Stimulated activated CD4-positive, alpha-beta T cell treated with anti-CD3 and anti-CD28 coated beads, Interleukin-12 subunit alpha, Interleukin-12 subunit beta, amount 100 ng/mL, for 48 hours (primary cell): ENCODE measurements at places on chromosomes 6 and 20.

GRCh38 chr6:129115471-129115870 is 232.5 kb downstream of the LAMA2 start:
- no peak for DNase-seq

GRCh38 chr20:23350904-23351838 is 580 bp downstream of the NXT1 start:
- DNase-seq = peak; percentile 34

- DNase-seq = no peak
Observed at GRCh38 chr6:125855783-125856182, 65.0 kb downstream of the NCOA7 start.

- no peak for DNase-seq
Observed at GRCh38 chr6:110421749-110422443, 6.5 kb upstream of the DDO start.

DNA sequence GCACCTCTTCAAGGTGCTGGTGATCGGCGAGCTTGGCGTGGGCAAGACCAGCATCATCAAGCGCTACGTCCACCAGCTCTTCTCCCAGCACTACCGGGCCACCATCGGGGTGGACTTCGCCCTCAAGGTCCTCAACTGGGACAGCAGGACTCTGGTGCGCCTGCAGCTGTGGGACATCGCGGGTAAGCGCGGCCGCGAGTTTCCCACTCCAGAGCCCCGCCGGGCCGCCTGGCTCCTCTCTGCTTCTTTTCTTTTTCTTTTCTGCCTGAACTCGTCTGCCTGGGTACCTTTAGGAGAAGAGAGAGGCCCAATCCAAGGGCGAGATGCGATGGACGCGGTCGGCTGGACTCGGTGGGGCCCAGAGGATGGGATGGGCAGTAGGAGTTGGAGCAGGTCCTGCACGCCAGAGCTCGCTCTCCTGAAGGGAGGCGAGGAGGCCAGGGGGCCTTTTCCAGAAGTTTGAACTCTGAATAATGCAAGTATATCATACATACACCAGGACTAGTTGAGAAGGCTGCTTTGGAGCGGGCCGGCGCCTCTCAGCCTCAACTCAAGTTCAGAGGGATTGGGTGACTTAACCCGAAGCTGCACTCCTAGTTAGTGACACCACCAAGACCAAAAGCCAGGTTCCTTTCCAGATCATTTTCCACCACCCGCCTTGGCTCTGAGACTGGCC is 445 bp downstream of the RAB32 start:
- DNase-seq = no peak

DNA sequence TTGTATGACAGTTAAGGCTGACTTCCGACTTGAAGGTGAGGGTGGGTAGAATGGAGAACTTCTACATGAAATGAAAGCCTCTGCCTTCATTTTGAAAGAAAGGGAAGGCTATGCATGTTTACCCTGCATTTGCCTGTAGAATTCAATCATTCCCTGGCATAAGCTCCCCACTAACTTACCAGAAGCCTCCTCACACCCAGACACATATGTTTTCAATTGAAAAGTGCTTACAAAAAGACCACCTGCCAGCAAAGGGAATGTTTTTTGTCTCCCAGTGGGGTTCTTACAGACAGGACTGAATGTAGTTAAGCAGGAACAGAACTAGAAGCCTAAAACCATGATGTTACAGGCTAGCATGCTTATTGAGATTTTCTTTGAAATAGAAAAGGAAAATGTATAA is 392.1 kb upstream of the HSF2 start:
- no peak for DNase-seq

- DNase-seq = no peak
Observed at GRCh38 chr6:106180208-106180607, 94.1 kb downstream of the PRDM1 start.

GRCh38 chr6:148981515-148981914 is 234.7 kb downstream of the UST start:
- DNase-seq = no peak

GRCh38 chr6:75438442-75439116 is 55.0 kb downstream of the FILIP1 start:
- DNase-seq = no peak

DNA sequence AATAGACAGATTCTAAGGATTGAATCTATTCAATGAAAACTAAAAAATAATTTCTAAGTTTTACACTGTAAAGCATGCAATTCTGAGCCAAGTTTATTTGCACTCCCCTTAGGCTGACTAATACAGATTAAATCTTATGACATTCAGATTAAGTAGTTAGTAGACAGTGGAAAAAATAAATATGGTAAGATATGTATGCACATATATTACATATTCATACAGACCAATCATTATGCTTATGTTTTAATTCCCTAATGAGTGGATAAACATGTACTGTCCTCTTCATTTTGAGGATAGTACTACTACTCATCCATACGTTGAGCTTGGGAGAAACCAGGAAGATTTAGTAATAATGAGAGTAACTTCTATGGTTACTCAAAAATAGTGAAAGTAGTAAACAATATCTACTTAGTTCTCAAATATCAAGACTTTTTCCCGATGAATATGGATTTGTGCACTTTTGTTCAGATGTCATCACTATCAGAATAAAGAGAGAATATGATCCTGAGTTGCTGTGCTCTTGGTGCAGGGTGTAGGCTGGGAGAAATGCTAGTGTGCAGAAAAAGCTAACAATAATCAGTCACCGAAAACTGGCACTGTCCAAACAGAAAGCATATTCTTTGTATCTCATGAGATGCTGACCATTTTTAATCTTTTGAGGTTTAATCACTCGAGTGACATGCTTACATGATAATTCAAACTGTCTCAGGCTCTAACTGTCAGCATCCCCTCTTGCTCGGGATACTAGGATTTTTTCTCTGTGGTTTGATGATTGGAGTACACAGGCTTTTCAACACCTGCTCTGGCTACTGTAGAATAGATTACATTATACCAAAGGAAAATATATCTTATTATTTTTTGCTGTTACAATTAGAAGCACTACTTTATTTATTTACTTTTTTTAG is 111.6 kb downstream of the EPHA7 start:
- DNase-seq = no peak

DNA sequence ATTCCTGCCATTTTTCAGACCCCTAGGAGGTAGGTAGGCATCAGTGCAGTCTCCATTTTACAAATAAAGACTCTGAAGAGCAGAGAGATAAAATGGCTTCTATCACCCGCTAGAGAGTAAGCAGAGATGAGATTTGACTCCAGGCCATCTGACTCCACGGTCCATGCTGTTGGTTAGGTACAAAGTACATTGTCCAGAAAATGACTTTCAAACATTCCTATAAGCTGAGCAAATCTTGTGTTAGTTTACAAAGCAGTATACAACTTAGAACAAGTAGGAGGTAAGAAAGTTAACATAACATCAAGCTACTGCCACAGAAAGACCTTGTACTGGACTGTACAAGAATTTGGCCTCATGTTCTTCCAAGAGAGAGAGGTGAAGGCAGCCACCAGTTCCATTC is 14.9 kb downstream of the BTN1A1 start:
- no peak for DNase-seq

DNA sequence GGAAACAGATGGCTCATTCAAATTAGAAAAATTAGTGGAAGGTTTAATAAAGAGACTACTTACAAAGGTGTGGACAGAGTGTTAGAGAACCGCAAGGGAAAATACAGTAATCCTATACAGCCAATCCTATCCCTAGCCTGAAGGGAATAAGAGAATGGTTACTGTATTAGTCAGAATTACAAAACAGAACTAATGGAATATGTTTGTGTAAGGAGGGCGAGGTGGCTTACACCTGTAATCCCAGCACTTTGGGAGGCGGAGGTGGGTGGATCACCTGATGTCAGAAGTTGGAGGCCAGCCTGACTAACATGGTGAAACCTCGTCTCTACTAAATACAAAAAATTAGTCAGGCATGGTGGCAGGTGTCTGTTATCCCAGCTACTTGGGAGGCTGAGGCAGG is 16.3 kb upstream of the TRPC4AP start:
- DNase-seq = no peak

DNA sequence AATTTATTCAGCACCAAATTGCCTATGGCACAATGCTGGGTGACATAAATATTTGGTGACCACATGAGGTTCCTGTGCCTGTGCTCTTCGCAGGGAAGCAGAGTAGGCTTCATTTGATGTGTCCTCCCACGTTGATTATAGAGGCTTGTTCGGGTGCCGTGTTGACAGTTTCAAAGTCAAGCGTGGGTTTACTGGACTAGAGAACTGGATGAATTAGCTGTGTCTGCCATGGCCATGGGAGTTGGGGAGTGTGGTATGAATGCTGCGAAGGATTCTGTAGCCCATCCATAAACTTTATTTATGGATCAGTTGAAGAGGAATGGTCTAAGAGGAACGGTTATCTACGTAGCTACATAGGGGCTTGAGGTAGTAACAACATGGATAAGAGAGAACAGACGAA is 11.0 kb downstream of the CD109 start:
- DNase-seq = no peak

DNA sequence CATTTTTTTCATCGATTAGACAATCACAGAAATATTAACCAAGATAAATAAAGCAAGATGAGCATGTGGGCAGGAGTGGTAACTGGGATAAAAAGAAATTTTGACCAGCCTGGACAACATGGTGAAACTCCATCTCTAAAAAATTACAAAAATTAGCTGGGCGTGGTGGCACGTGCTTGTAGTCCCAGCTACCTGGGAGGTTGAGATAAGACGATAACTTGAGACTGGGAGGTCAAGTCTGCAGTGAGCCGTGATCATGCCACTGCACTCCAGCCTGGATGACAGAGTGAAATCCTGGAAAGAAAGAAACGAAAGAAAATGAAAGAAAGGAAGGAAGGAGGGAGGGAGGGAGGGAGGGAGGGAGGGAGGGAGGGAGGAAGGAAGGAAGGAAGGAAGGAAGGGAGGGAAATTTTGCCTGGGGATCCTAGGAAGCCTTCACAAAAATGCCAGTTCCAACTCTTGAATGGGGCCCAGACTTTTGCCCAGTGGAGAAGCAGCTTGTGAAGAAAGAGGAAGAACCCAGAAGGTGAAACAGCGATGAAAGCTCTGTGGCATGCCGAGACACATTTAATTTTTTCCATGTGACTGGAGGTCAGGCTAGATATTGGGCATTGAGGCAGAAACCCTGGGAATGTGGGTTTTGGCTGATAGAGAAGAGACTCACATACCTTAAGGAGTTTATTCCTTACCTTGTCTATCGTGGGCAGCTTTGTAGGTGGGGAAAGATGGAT is 20.3 kb downstream of the CCDC170 start:
- DNase-seq = no peak

GRCh38 chr6:45813943-45814342 is 201.7 kb downstream of the CLIC5 start:
- DNase-seq = no peak

- DNase-seq = no peak
Observed at GRCh38 chr20:13922241-13922640, 68.2 kb downstream of the SEL1L2 start.

DNA sequence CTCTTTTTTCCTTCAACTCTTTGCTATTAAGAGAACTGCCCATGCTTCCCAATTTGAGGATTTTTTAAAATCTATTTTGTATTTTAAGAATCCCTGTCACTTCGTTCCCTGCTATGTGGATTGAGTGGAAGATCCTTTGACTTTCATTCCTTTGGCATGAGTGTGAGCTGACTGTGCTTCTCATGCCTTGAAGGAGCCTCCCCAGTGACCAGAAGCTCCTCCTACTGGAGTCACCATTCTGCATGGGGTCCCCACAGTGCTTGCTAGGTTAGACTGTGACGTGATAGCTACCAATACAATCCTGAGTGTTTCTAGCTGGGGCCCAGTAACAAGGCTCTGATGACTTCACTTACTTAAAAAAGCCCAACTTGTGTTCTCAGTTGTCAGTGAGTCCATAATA is 104.4 kb upstream of the LAMP5 start:
- no peak for DNase-seq

GRCh38 chr20:41540918-41541317 is 77.3 kb downstream of the CHD6 start:
- DNase-seq = no peak

DNA sequence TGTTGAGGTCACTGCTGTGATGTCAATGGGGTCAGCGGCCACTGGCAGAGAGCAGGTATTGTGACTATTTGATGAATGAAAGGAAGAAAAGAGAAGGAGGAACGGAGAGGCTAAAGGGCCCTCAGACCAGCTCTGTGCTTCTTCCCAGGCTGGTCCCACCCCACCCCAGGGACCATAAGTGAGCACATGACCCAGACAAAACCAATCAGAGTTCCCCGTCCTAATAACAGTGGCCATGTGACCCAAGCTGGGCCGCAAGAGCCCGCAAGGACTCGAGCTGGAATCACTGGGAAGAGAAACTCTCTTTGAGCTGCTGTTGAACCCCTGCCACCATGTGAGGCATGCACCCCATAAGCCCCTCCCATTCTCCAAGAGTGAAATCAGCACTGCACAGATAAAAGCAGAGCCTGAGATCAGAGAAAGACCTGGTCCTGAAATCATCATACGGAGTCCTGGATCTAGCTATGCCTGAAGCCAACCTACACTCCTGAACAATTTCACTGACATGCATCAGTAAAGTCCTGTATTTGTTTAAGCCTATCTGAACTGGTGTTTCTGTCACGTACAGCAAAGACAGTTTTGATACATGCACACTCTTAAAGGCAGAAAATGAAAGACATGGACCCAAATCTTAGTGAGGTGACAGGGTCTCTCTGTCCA is 90.2 kb downstream of the PREX1 start:
- no peak for DNase-seq
